ENCODE measurements at places on chromosomes 3 and 15. TPM values are rescaled to one million over a fixed set of nuclear protein-coding genes. Genes with fewer than 3 reads are reported as not detected.

The AGBL1 gene
- not detected for total RNA-seq

The NEO1 gene
- total RNA-seq, result 13.7 TPM

The GPR176 gene
- 21.1 TPM for total RNA-seq

The MCTP2 gene
- 5.8 TPM for total RNA-seq

The PXYLP1 gene
- 28.9 TPM for total RNA-seq

The EPHA3 gene
- 25.6 TPM for total RNA-seq

The METTL6 gene
- 27.6 TPM for total RNA-seq

The C3orf80 gene
- total RNA-seq, result 0.53 TPM

The PTH1R gene
- total RNA-seq, result 0.23 TPM

The GP5 gene
- total RNA-seq, result not detected

The PIERCE2 gene
- total RNA-seq, result 1.1 TPM

The CAPN7 gene
- 31.2 TPM for total RNA-seq

The TMC3 gene
- not detected for total RNA-seq

The SAMD7 gene
- total RNA-seq, result not detected

The MYL3 gene
- total RNA-seq, result not detected

The BCL2A1 gene
- 4.7 TPM for total RNA-seq

The NLGN1 gene
- total RNA-seq, result 12.6 TPM

The GOLGA6L10 gene
- total RNA-seq, result 1.6 TPM

The SLC22A14 gene
- 0.29 TPM for total RNA-seq

The RAD51 gene
- total RNA-seq, result 29.8 TPM

The CTDSPL gene
- 7.5 TPM for total RNA-seq

The TPRG1 gene
- total RNA-seq, result 0.08 TPM

The CYP1A2 gene
- not detected for total RNA-seq

The SPINK8 gene
- not detected for total RNA-seq

The POLR2M gene
- total RNA-seq, result 977 TPM

The TMEM62 gene
- total RNA-seq, result 25.8 TPM

The ARL14 gene
- total RNA-seq, result 0.24 TPM

The GLDN gene
- total RNA-seq, result 1.1 TPM

The ESYT3 gene
- total RNA-seq, result 0.38 TPM

The ALPK3 gene
- total RNA-seq, result 0.42 TPM

The EXD1 gene
- total RNA-seq, result not detected

The PIF1 gene
- 35.5 TPM for total RNA-seq

The PTPN23 gene
- total RNA-seq, result 30.4 TPM

The MYO5C gene
- total RNA-seq, result 1.5 TPM

The ICE2 gene
- total RNA-seq, result 23.5 TPM

The ACAD11 gene
- total RNA-seq, result 16.3 TPM

The ARGFX gene
- not detected for total RNA-seq

The TLR9 gene
- total RNA-seq, result not detected

The CLDN16 gene
- not detected for total RNA-seq

The NCK1 gene
- 20.3 TPM for total RNA-seq

The NOX5 gene
- 0.11 TPM for total RNA-seq

The CLDN1 gene
- 2.2 TPM for total RNA-seq

Data from A375 (cell line).